Hypothalamus (tissue), 51 donors: ENCODE measurements at places on chromosomes 7 and 10.

DNA sequence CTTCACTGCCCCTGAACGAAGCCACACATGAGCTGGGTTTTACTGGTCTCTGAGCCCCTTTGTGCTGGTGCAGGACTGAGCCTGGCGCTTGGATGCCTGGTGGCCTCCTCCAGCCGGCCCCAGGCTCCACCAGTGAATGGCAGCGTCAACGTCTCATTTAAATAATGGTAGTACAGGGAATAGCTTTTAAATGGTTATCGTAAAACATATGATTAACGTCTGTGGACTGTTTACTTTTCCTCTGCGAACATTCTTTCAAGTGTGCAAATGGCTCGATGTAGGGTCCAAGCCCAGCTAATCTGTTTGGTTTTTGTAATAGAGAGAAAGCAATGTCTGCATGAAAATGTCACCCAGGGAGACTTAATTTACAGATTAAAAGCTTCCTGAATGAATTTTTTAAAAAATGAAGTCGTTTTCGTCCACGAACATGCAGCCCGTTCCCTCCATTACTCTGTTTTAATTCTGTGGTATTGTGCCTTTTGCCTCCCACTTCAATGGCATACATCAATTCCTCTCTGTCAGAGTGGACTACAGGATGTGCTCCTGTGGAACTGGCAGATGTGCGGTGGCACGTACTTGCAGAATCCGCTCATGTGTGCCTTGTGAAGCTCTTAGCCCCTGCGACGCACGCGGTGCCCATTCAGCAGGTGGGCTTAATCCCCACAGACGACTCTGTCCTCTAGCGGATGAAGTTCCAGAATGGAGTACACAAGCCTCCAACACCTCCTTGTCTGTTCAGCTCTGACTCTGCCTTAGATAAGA, 192.7 kb downstream of the TCF7L2 start:
- DNase-seq, result no peak

GRCh38 chr10:64175271-64175962, 654.2 kb downstream of the REEP3 start:
- no peak for DNase-seq

- no peak for DNase-seq
These were observed 87.6 kb downstream of the NT5C2 start for GRCh38 chr10:103105462-103105861.

DNA sequence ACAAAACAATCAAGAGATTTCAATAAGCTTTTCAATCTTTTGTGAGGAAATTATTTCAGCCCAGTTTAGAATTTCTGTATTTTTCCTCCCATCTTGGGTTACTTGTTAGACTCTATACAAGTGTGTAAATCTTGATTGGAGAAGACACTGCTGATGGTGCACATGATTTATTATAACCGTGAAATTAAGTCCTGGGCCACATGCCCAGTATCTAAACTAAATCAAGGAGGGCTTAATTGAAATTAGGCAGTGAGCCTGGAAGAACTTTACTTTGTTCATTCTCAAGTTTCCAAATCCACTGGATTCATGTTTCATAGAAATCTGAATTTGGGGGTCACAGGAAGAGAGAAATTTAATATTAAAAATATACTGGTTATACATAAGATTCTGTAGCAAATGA, 44.5 kb downstream of the CSTF2T start:
- DNase-seq, result no peak

- no peak for DNase-seq
These were observed 28.1 kb downstream of the ARL4A start for GRCh38 chr7:12715372-12716133.

GRCh38 chr10:14123139-14123538, 207.6 kb downstream of the FRMD4A start:
- peak; percentile 17 for DNase-seq
